ENCODE measurements at places on chromosomes 3 and 15. TPM values are rescaled to one million over a fixed set of nuclear protein-coding genes. Genes with fewer than 3 reads are reported as not detected.

The UACA gene
- 505 TPM for total RNA-seq

The GPR27 gene
- total RNA-seq, result not detected

The CNTN4 gene
- under 0.01 TPM for total RNA-seq

The STRC gene
- not detected for total RNA-seq

The ZMYND10 gene
- total RNA-seq, result 1.1 TPM

The DYNLT2B gene
- total RNA-seq, result 4.2 TPM

The DZIP1L gene
- total RNA-seq, result 21.4 TPM

The CCR5 gene
- total RNA-seq, result not detected

- DNase-seq, result no peak
Observed at GRCh38 chr3:9185701-9186100, 63.7 kb downstream of the SRGAP3 start.

- peak; percentile 18 for DNase-seq
Observed at GRCh38 chr3:191136347-191136746, 62.7 kb upstream of the OSTN start.

GRCh38 chr15:78620021-78620526 lies 722 bp downstream of the CHRNA3 start:
- no peak for DNase-seq

DNA sequence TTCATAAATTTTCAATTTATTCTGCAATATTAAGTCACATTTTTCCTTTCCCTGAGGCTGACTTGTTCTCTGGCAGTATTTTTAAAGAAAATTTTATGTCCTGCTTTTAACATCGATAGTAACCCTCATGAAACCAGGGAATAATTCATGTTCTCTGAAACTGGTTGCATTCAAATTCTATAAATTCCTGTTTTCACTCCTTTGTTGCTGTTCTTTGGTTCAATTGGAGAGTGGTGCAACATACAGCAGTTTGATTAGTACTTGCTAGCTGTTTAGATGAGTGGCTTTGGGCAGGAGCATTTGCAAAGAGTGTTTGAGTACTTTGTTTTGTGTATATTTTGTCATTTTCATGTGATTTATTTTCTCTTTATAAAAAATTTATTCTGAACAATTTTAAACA lies 19.2 kb downstream of the ZIC1 start:
- DNase-seq, result no peak

DNA sequence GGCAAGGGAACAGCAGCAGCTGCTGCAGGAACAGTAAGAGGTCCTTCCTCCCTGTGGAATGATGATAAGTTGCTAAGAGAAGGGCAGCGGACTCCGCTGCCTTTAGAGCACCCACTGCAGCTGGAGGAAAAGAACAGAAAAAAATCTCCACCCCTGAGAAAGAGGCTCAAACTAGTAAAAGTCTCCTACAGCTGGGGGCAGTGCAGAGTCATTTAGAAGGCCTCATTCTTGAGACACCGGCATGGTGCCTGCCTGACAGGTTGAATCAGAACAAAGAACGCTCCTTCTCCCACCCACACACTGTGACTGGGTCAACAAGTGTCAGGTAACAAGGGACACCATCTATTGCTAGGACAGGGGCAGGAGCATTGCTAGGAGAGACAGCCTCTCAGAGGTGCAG lies 188.4 kb downstream of the ABHD5 start:
- no peak for DNase-seq

DNA sequence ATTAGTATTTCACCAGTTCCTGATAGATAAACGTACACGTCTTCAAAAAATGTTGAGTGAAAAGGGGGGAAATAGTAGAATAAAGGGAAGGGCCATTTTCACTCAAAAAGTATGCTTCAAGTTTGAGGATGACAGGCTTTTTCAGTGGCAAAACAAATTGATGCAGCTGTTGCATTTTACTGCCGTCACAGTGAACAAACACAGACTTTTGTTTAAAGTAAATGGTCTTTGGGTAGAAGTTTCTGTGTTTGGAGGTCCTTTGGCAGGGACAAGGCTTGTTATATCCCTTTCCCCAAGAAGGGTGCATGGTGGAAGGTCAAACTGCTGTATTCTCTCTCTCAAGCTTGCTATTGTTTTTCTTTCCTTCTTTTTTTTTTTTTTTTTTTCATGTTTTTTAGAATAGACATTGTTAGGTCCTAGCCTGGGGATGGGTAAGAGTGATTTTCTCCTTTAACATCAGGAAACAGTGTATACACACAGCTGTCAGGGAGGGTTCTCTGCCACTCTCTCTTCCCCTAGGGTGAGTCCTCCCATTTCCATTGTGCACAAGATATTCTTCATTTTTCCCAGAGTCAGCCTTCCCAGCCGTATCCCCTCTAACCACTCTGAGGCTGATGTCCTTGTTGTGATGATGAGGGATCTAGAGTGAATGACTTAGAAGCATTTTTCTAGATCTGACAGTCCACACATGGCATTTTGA lies 6.6 kb upstream of the SUCNR1 start:
- no peak for DNase-seq

DNA sequence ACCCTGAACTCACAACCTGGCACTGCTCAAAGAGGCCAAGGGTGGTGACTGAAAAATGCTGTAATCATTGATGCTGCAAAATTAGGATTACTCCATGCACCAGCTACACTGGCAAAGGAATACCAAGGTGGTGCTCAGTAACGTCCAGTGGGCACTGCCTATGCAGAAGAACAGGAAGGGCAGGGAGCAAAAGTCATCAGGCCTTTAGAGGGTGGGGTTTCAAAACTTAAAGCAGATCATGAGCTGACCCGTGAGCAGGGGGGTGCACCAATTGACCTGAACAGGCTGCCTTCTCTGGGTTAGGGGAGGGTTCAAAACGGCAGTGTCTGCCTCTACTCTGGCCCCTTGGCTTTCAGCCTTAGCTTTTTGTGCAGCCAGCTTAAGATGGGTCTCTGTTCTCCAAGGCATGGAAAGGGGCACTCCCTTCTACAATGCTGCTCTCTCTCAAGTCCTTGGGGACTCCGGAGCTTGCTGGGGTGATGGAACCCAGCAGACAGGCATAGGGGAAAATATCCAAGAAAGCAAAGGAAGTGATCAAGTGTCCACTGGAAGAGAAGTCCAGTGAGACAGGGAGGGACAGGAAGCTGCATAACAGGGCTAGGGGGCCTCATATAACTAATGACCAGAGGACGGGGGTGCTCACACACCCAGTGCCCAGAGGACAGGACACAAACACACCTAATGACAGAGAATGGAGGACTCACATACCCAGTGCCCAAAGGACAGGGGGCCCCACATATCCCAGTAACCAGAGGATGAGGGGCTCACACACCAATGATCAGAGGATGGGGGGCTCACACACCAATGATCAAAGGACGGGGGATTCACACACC lies 11.4 kb downstream of the RAB6B start:
- DNase-seq, result no peak

DNA sequence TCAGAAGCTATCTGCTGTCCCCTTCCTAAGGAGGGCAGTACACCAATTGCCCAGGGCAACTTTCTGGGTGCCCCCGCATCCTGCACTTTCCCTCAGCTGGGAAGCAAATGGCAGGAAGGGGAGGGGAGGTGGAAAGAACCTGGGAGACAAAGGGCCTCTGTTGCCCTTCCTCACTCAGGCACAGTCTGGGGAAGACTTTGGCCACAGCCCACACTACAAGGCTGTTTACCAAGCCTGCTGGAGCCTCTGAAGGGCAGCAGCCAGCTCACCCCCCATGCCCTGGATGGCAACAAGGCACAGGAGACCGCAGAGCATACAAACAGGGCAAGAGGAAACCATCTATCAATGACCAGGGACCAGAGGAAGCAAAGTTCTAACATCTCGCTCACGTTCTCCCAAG lies 42.4 kb downstream of the ARRDC4 start:
- no peak for DNase-seq

DNA sequence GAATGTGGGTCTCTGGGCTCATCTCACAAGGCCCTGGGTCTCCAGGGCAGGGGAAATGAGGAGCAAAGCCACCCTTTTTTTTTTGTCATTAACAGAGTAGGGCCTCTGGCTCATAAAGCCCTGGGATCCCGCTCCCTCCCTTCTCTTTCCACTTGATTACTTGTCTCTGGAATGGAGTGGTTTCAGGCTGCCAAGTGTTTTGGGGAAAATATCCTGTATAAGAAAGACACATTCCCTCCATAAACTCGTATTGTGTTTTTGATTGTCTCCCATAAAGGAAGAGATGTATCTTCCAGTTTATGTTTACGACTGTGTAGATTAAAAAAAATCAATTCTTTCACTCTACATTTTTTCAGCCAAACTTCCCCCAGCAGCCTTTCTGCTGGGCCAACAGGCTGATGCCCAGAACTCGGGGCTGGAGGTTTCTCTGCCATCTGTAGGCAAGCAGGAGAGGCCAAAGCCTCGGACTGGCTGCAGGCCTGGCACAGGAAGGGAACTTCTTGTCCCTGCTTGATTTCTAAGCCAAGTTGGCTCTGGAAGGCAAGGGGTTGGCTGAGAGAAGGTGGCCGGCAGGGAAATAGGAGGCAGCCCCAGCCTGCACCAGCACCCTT lies 49.4 kb upstream of the INSYN1 start:
- no peak for DNase-seq

DNA sequence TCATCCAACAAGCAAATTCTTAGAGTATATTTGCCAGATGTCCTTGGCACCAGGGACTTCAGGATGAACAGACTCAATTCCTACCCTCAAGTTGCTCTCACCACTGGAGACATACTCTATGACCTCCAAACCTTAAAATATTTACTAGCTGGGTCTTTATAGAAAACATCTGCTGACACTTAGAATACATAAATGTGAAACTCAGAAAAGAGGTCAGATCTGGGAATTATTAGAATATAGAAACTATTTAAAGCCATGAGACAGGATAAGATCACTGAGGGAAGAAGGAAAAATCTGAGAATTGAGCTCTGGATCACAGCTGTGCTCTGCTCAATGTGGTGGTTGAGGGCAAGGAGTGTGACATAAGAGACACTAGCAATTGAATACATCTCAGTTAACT lies 695.4 kb upstream of the UBE2E2 start:
- no peak for DNase-seq

GRCh38 chr3:130779486-130779885 lies 32.9 kb upstream of the PIK3R4 start:
- DNase-seq, result no peak

DNA sequence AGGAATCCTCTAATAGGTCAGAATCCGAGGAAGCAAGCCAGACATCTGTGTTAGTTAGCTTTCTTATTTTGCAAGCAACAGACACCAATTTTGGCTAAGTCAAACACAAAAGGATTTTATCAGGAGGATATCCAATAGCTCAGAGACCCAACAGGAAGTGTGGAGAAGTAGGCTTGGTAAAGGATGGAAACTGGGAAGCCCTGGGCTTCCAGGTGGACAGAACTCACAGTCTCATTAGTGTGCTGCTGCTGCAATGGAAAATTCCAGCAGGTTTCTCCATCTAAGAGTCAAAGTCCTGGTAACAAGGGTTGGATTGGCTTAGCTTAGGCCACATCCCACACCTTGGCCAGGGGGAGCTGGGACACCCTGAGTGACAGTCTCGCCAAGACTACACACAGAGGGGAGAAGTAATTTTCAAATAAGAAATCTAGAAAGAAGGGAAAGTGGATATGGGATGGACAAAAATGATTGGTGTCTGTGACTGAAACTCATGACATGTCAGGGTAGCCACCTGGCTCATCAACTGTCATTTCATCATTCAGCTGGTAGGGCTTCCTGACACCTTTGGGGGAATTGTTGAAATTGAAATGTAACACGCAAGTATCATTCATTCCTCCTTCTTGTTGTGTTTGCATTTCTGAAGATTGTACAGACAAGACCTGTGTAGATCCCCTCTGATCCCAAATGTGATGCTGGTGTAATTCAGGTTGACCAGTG lies 158.6 kb downstream of the THSD4 start:
- no peak for DNase-seq

- DNase-seq, result peak; percentile 82
Observed at GRCh38 chr15:44009038-44009437, 182.2 kb downstream of the WDR76 start.

DNA sequence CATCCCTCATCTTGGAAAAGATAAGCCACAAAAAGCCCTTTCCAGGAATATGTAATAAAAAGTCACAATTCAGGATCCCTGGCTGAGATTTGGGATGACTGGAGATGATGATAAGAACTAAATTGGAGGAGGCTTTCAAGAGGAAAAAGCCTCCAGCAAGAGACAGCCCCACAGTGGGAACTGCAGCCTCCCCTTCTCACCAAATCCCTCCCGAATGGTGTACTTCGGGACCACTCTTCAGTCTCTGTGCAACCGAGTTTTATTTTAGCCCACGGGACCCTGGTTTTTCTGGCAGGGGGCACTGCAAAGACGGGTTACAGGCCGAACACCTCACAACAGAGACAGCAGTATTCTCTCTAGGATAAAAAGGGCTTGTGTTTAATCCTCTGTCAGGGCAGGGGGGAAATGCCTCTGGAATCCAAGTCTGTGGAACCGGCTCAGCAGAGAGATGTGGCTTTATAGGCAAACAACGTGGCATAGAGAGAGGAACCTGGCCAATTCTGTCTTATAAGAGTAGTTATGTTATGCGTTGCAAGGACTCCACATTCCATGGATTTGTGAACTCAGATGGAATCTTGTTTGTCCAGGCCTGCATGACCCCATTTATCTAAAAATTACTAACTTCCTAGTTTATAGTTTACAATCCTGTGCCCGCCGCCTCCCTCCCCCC lies 1.2 kb upstream of the LMCD1 start:
- peak; percentile 81 for DNase-seq

- DNase-seq, result no peak
Observed at GRCh38 chr3:10411598-10412332, 90.9 kb upstream of the SEC13 start.

DNA sequence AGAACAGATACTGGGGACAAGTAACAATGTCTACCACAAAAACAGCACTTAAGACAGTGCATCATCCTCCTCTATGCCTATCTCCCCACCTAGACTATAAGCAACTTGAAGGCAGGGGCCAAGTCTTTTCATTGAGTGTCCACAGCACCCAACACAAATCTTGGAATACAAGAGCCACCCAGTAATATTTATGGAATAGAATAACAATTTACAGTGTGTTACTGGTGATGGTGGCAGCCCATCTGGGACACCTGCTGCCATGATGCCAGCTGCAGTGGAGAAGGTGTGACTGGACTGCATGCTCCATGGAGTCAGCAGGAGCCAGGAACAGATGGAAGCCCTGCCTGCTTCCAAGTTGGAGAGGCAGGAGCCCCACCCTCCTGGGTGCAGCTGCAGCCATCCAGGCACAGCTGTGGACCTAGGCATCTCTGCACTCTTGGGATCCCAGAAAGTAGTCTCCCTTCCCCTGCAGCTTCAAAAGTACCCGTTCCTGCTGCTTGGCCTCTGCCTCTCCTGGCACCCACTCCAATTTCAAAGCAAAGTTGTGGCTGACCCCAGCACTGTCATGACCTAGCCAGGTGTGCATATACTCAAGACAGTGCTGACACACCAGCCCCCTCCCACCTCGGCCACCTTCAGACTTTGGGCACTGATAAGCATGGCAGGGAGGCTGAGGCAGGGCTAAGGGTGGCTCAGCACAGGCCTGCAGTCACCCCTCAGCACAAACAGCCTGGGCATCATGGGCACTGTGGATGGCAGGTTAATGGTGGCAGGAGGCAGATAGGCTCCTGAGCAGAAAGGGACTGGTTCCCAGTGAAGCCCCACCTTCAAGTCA lies 94.5 kb downstream of the TPRA1 start:
- no peak for DNase-seq

All from IMR-90 (cell line).